Upper lobe of right lung (tissue), 1 donor: ENCODE measurements at places on chromosomes 16 and 17.

- H3K27me3 ChIP-seq: no peaks in the 10 kb centered on the region
- H3K4me3 ChIP-seq: peak overlapping the region; percentile 77
- H3K27ac ChIP-seq: peak overlapping the region; percentile 30
- H3K36me3 ChIP-seq: no peaks in the 10 kb centered on the region
- H3K4me1 ChIP-seq: peaks cover 7% of the 10 kb centered on the region
Observed at GRCh38 chr16:79602628-79603014, 2.1 kb upstream of the MAF start.

DNA sequence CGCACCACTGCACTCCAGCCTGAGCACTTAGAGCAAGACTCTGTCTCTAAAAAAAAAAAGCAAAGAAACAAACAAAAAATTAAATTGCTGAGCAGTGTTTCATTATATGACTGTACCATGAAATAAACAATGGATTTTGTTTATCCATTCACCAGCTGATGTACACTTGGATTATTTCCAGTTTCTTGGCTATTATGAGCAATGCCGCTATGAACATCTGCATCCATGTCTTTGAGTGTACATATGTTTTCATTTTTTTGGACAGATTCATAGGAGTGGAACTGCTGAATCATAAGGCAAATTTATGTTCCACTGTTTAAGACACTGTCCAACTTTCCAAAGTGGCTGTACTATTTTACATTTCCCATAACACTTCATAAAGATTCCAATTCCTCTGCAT lies 8.0 kb downstream of the RNF157 start:
- H3K27me3 ChIP-seq: no peaks in the 10 kb centered on the region
- DNase-seq: no peak
- no peaks in the 10 kb centered on the region for H3K36me3 ChIP-seq

- no peaks in the 10 kb centered on the region for H3K36me3 ChIP-seq
- H3K4me1 ChIP-seq: peaks cover 28% of the 10 kb centered on the region
- H3K27me3 ChIP-seq: no peaks in the 10 kb centered on the region
- H3K27ac ChIP-seq: no peak overlapping the region
Observed at GRCh38 chr17:77363821-77364361, 223.1 kb downstream of the SEC14L1 start.

DNA sequence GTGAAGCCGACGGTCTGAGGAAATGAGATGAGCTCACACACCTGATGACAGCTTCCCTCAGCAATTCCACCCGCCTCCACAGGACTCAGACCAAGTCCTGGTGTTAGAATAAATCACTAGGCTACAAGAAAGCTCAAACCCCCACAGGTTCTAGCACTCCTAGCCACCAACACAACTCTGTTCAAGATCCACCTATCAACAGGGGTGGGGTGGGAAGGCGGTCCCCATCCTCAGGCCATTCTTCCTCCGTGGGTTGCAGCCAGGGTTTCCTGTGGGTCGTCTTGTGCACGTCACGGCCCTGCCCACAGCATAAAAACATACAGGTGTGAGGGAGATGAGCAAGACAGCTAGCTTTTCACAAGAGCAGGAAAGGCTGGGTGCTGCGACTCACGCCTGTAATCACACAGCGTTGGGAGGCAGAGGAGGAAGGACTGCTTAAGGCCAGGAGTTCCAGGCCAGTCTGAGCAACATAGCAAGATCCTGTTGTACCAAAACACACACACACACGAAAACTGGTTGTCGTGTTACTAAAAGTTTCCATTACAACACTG lies 81.1 kb downstream of the ANKRD11 start:
- H3K27me3 ChIP-seq: no peaks in the 10 kb centered on the region
- H3K4me1 ChIP-seq: peaks cover 78% of the 10 kb centered on the region
- DNase-seq: no peak
- H3K27ac ChIP-seq: no peak overlapping the region
- H3K4me3 ChIP-seq: no peak overlapping the region
- H3K36me3 ChIP-seq: no peaks in the 10 kb centered on the region

- DNase-seq: no peak
- H3K4me1 ChIP-seq: no peaks in the 10 kb centered on the region
- no peak overlapping the region for H3K27ac ChIP-seq
- H3K27me3 ChIP-seq: no peaks in the 10 kb centered on the region
Observed at GRCh38 chr16:76963614-76964315, 227.2 kb upstream of the MON1B start.

- no peak for DNase-seq
- no peak overlapping the region for H3K27ac ChIP-seq
- no peak overlapping the region for H3K4me3 ChIP-seq
- peaks cover 5% of the 10 kb centered on the region for H3K4me1 ChIP-seq
- H3K36me3 ChIP-seq: no peaks in the 10 kb centered on the region
Observed at GRCh38 chr16:19850131-19850817, 34.4 kb downstream of the GPRC5B start.

DNA sequence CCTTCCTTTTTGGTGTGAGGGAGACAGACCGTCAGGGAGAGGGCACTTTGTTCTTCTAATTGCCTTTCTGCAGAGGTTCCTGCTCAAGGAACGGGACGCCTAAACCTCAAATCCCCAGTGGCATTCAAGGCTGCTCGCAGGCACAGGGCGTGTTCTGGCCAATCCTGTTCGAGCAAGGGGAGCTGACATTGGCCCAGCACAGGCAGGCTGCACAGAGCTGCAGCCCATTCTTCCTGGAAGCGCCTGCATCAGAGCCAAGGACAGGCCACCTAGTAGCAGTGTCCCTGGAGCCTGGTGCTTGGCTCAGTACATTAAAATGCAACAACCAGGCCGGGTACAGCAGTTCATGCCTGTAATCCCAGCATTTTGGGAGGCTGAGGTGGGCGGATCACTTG lies 72.2 kb upstream of the CREBBP start:
- no peak overlapping the region for H3K27ac ChIP-seq
- H3K4me3 ChIP-seq: no peak overlapping the region
- H3K36me3 ChIP-seq: no peaks in the 10 kb centered on the region

GRCh38 chr17:82601447-82602000 lies 46.7 kb downstream of the WDR45B start:
- H3K4me1 ChIP-seq: peaks cover 30% of the 10 kb centered on the region
- no peak overlapping the region for H3K4me3 ChIP-seq
- H3K27me3 ChIP-seq: no peaks in the 10 kb centered on the region

- H3K27ac ChIP-seq: no peak overlapping the region
- peaks cover 21% of the 10 kb centered on the region for H3K4me1 ChIP-seq
- H3K27me3 ChIP-seq: no peaks in the 10 kb centered on the region
- H3K4me3 ChIP-seq: no peak overlapping the region
- H3K36me3 ChIP-seq: no peaks in the 10 kb centered on the region
Observed at GRCh38 chr16:17228048-17228707, 242.6 kb downstream of the XYLT1 start.

DNA sequence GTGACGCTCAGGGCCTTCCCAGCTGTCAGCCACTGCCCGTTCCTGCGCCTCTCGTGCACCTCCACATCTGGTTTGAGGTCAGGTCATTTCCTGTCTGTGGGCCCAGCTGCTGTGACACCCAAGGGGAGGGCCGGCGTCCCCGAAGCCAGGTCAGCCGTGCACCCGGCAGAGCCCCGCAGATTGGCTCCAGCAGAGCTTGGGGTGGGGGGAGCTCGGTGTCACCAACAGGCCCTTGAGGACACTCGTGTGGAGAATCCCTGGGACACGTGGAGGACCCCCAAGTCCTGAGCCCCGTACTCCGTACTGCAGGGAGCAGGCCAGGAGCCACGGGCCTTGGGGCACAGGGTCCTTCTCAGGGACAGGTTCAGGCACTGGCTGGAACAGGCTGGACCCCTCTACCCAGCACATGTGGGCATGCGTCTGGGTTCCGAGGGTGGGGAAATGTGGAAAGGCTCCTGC lies 4.8 kb downstream of the SPATA2L start:
- no peak overlapping the region for H3K4me3 ChIP-seq
- H3K36me3 ChIP-seq: peaks cover 10% of the 10 kb centered on the region
- no peak overlapping the region for H3K27ac ChIP-seq
- peaks cover 14% of the 10 kb centered on the region for H3K4me1 ChIP-seq

- DNase-seq: no peak
- peaks cover 32% of the 10 kb centered on the region for H3K4me1 ChIP-seq
- no peaks in the 10 kb centered on the region for H3K36me3 ChIP-seq
- H3K4me3 ChIP-seq: no peak overlapping the region
- H3K27ac ChIP-seq: no peak overlapping the region
- no peaks in the 10 kb centered on the region for H3K27me3 ChIP-seq
Observed at GRCh38 chr17:8290043-8290442, 1.6 kb downstream of the RANGRF start.

- no peaks in the 10 kb centered on the region for H3K27me3 ChIP-seq
- no peaks in the 10 kb centered on the region for H3K36me3 ChIP-seq
- H3K27ac ChIP-seq: no peak overlapping the region
- H3K4me3 ChIP-seq: no peak overlapping the region
- DNase-seq: no peak
- no peaks in the 10 kb centered on the region for H3K4me1 ChIP-seq
Observed at GRCh38 chr16:27040732-27041131, 26.0 kb upstream of the C16orf82 start.

- DNase-seq: peak; percentile 11
- H3K27ac ChIP-seq: no peak overlapping the region
- peaks cover 7% of the 10 kb centered on the region for H3K4me1 ChIP-seq
Observed at GRCh38 chr16:11835309-11835708, 16.0 kb downstream of the RSL1D1 start.

GRCh38 chr17:80969674-80970043 lies 22.0 kb upstream of the CHMP6 start:
- no peak for DNase-seq
- H3K4me3 ChIP-seq: no peak overlapping the region

DNA sequence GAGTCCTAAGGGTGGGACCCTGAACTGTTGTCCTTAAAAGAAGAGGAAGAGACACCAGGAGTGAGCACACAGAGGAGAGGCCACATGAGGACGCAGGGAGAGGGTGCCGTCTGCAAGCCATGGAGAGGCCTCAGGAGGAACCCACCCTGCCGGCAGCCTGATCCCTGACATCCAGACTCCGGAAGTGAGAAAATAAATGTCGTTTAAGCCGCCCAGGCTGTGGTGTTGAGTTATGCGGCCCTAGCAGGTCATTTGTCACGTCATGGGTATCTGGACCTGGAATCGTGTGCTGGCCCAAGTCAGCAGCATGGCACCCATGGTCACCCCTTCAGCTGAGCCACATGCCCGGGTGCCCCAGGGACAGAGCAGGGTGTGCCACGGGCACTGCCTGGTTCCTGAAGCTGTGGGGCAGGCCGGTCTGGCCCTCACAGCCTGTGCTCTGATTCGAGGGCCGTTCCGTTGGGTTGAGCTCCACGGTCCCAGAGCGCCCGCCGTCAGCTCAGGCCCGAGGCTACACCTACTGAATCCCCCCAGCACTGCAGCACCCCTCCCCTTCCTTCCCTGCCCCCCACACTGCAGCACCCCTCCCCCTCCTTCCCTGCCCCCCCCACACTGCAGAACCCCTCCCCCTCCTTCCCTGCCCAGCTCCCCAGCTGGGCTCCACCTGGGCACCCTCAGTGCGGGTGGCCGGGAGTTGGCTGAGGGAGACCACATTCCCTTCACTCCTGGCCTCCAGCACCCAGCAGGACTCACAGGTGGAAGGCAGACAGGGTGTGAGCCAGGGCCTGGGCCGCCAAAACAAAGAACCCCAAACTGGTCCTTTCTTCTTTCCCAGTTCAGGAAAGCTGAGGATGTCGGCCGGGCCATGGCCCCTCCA lies 2.7 kb upstream of the CCDC57 start:
- H3K36me3 ChIP-seq: no peaks in the 10 kb centered on the region
- peaks cover 47% of the 10 kb centered on the region for H3K4me1 ChIP-seq
- no peaks in the 10 kb centered on the region for H3K27me3 ChIP-seq
- no peak overlapping the region for H3K4me3 ChIP-seq
- DNase-seq: peak; percentile 64
- peak overlapping the region; percentile 89 for H3K27ac ChIP-seq

DNA sequence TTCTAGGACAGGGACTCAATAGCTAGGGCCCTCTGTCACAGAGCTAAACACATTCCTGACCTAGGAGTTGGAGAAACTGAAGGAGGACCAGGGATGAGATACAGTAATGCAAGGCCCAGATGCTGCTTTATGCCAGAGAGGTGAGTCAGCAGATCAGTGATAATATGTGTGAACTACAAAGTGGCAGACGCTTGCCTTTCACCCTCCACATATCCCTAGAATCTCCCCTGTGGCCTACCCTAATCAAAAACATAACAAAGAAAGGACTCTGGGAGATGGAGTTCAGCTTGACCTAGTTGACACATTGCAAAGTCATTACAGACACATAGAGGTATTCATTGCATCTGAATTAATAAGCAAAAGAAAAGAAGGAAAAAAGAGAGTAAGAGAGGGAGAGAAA lies 417.6 kb upstream of the DYNLRB2 start:
- no peak overlapping the region for H3K27ac ChIP-seq
- H3K4me3 ChIP-seq: no peak overlapping the region
- no peaks in the 10 kb centered on the region for H3K4me1 ChIP-seq
- no peaks in the 10 kb centered on the region for H3K27me3 ChIP-seq
- no peaks in the 10 kb centered on the region for H3K36me3 ChIP-seq

GRCh38 chr16:10015397-10015796 lies 166.8 kb downstream of the GRIN2A start:
- no peaks in the 10 kb centered on the region for H3K4me1 ChIP-seq
- H3K36me3 ChIP-seq: no peaks in the 10 kb centered on the region
- H3K27me3 ChIP-seq: peaks cover 8% of the 10 kb centered on the region
- no peak overlapping the region for H3K27ac ChIP-seq
- H3K4me3 ChIP-seq: no peak overlapping the region
- no peak for DNase-seq

GRCh38 chr16:83747936-83748335 lies 59.8 kb upstream of the HSBP1 start:
- no peak overlapping the region for H3K4me3 ChIP-seq
- no peaks in the 10 kb centered on the region for H3K4me1 ChIP-seq
- no peak for DNase-seq
- H3K36me3 ChIP-seq: no peaks in the 10 kb centered on the region
- H3K27me3 ChIP-seq: no peaks in the 10 kb centered on the region

GRCh38 chr17:63653050-63653449 lies 30.8 kb downstream of the MAP3K3 start:
- peaks cover 44% of the 10 kb centered on the region for H3K36me3 ChIP-seq
- H3K27ac ChIP-seq: no peak overlapping the region
- peaks cover under 1% of the 10 kb centered on the region for H3K4me1 ChIP-seq
- no peak overlapping the region for H3K4me3 ChIP-seq
- DNase-seq: no peak

- peak; percentile 90 for DNase-seq
- H3K4me3 ChIP-seq: no peak overlapping the region
- peaks cover 38% of the 10 kb centered on the region for H3K4me1 ChIP-seq
- H3K27me3 ChIP-seq: no peaks in the 10 kb centered on the region
Observed at GRCh38 chr16:2498531-2499253, 15.1 kb upstream of the ATP6V0C start.

DNA sequence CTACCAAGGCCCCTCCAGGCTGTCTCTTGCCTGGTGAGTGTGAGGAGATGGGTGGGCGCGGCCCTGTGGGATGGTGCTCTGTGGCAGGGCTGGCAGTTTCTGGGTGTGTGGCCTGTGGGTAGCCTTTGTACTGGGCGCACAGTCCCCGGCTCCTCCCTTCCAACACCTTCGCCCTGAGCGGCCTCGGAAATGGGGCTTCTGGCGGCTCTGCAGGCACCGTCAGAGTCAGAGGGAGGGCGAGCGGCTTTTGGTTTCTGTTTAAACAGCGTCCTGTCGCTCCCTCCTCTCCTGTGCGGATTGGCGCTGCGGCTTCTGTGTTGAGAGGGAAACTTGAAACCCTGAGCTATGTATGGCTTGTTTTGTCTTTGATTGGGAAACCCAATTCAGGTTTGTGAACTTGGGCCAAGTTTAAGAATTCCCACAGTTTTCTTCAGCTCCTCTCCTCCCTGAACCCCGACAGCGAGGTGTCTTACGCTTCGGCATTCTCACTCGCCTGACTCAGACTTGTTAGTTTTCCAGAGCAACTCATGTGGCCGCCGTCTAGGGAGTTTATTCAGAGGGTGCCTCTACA lies 8.3 kb upstream of the ZNF750 start:
- no peaks in the 10 kb centered on the region for H3K36me3 ChIP-seq
- peak overlapping the region; percentile 77 for H3K27ac ChIP-seq
- H3K4me1 ChIP-seq: no peaks in the 10 kb centered on the region

GRCh38 chr17:50149417-50150353 lies 792 bp downstream of the PPP1R9B start:
- H3K27ac ChIP-seq: peak overlapping the region; percentile 82
- peaks cover 7% of the 10 kb centered on the region for H3K36me3 ChIP-seq
- H3K4me3 ChIP-seq: peak overlapping the region; percentile 84
- H3K27me3 ChIP-seq: no peaks in the 10 kb centered on the region
- peak; percentile 86 for DNase-seq
